Upper lobe of right lung (tissue), 1 donor: ENCODE measurements at places on chromosomes 13 and 19. TPM values are rescaled to one million over a fixed set of nuclear protein-coding genes. Genes with fewer than 3 reads are reported as not detected.

ANGPTL4 gene
- total RNA-seq, result 6.3 TPM

KCNRG gene
- total RNA-seq, result 1.5 TPM

PALM gene
- total RNA-seq, result 56.9 TPM

ADGRL1 gene
- total RNA-seq, result 26.3 TPM

VRK3 gene
- total RNA-seq, result 39.5 TPM

KRTDAP gene
- total RNA-seq, result not detected

RPS19 gene
- total RNA-seq, result 1,667 TPM

SWSAP1 gene
- 3.2 TPM for total RNA-seq

PLIN5 gene
- total RNA-seq, result 17.2 TPM

DNA sequence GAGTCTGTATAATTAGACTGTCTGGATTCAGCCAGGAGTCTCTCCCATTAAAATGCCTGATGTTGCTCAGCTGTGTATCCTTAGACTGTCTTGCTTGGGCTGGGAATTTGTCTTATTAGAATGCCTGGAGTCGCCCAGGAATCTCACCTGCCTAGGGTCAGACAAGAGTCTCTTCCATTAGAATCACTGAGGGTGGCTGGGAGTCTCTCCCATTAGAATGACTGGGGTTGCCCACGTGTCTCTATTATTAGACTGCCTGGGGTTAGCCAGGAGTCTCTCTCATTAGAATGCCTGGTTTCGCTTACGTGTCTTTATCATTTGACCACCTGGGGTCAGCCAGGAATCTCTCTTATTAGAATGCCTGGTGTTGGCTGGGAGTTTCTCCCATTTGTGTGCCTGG, 1450.0 kb downstream of the UQCRFS1 start:
- no peak for DNase-seq

DNA sequence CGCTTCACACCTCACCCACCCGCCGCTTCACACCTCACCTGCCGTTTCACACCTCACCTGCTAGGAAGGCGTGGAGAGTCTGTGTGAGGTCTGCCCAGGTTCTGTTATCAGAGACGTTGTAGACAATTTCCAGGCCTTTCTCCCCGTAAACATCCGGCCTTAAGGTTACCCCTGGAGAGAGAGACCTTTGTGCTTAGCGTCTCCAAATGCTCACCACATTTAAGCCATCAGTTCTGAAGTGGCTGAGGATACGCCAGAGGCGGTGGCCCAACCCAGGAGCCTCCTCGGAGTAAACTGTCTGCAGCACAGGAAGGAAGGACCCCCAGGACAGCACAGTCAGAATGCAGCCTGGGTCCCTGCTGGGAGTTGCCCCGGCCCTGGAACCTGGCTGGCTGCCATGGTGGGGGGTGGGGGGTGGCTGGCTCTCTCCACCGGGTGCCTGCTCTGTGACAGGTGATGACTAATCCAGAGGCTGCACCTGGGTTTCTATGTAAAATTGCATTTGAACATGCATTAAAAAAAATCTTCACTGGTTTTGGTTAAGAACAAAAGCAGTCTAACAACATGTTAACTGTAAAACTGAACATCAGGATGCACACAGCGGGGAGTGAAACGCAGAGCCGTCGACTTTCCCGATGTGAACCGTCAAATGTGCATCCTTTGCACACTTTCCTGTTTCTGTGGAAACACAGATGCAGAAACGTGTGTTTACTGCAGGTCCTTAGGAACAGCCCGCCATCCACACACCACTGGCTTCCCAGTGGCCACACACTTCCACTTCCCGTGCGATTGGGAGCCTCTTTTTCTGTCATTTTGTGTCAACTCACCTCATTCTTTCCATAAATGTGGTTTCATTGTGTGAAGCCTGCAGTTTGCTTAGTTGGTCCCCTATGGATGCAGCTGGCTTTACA, 4.5 kb downstream of the ATP4B start:
- DNase-seq, result peak; percentile 44

DNA sequence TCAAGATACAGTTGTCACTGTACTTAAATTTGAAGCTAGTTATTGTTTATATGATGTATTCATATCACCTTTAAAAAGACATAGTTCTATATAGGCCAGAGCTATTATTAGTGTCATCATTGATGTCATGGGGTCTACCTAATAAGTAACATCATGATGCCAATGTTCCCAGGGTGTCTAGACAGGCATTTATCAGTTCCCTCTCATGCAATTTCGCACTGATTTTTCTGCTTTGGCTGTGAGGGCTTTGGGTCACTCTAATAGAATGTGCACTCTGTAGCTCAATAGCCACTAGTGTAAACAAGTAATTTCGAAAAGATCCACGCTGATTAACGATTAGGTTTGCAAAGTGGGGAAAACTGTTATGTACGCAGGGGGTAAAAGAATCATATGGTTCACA, 1651.3 kb downstream of the SLITRK5 start:
- no peak for DNase-seq

DNA sequence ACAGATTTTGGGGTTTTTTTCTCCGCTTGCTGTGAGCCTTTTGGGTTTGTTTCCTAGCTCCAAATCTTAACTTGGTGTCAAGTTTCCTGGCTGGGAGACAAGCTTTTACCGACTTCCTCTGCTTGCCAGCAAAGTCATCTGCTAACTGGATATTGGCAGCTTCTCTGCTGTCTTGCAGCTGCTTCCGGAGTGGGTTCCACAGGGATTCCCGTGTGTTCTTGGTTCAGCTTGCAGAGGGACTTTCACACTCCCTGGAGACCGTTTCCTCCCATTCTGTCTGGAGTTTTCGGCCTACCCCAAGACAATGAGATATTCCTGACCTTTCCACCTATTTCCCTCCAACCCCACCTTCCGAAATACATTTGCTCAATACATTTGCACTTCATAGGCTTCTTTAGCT, 2.2 kb upstream of the COLGALT1 start:
- DNase-seq, result no peak

- peak; percentile 96 for DNase-seq
Observed at GRCh38 chr19:4328243-4328990, 10.2 kb downstream of the STAP2 start.

DNA sequence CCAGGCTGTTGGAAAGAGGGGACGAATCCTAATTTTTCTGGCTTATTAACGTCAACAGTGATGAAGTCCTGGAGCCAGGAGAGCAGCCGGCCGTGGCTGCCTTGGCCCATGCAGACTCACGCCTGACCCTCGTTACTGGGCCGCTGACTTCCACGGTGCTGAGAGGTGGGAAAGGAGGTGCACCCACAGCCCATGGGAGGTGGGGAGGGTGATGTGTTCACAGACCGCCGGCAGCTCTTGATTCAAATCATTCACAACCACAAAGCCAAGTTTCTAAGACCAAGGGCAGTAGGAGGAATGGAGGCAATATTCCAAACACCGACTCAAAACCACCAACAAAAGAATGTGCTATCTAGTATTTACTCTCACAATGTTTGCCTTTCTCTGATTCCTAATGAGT, 24.3 kb downstream of the COL4A2 start:
- peak; percentile 59 for DNase-seq

DNA sequence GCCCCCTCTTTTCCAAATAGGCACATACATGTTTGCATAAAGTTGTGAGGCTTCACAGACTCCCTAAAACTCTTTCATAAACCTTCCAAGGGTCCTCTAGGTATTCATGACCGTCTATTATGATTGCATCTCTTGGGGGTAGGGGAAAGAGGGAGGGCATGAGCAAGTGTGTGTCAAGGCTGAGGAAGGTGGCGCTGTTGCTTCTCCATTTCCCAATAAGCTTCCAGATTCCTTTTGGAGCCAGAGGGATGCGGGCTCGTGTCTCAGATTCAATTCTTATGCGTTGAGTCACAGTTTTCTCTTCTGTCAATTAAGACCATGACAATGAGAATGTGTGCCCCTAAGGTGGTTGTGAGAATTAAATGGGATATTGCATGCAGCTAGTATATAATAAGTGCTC, 51.0 kb upstream of the CYP2A7 start:
- DNase-seq, result no peak

DNA sequence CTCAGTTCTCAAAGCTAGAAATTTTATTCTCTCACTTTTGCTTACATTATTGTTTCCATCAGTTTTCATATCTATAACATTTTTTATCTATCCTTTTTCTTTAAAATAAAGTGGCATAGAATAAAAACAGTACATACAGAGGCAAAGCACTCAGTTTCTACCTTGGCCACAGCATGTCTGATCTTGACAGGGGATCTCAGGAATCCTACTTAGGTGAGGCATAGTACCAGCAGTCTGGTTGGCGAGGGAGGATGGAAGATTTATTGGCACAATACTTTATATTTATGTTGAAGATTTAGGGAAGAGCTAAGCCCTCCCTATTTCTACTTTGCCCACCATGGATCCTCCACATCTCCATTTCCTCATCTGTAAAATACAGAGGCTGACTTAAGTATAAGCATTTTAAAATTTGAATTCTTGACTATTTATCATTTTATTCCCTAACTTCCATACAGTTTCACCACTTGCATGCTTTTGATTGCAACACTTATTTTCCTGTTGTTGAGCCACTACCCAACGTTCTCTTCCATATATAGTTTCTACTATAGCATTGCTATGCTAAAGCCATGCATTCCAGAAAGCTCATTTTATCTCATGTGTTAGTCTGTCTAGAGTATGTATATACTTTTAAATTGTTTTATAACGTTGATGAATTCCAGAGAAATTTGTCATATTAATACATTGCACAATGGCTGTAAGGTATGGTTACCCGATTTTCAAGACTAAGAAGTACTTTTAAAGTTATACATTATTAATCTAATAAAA, 506.7 kb downstream of the KCTD12 start:
- no peak for DNase-seq

- DNase-seq, result no peak
Observed at GRCh38 chr13:76783798-76784197, 102.4 kb downstream of the KCTD12 start.

DNA sequence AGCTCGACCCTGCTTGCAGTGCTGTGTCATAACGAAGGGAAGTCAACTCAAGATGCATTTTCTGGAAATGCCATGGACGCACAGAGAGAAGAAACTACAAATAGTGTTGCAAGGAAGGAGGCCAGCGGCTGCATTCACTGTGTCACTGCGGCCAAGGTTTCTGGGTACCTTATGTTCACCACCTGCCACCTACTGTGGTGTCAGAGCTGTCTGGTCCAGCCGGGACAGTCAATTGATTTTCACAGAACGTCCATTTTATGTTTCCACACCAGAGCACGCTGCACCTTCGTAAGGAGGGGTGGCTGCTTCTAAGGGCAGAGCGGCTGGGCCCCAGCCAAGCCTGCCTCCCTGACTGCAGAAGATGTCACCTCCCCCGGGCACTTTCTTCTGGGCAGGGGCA, 17.7 kb downstream of the TSHZ3 start:
- DNase-seq, result no peak

GRCh38 chr19:41785653-41786052, 10.7 kb upstream of the CEACAM3 start:
- peak; percentile 81 for DNase-seq

DNA sequence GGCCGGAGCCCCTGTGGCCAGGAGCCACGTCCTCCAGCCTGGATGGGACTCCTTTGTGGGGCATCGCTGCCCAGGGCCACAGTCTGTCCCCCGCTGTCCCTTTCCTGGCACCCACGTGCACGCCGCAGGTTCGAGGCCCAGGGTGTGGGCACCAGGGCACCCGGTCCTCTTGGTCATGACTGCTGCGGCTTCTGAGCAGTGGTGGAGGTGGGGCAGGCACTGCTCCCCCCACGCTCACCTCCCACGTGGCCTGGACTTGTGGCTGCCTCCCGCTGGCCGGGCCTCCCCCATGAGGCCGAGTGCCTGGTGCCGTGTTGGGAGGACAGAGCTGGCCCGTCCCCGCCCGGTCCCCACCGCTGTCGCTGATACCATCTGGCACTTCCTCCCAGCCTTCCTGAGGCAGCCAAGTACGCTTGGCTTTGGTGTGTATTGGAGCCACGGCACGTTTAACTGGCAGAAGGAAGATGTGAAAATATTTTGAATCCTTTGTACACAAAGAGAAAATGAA, 12.8 kb downstream of the SPPL2B start:
- no peak for DNase-seq

- no peak for DNase-seq
Observed at GRCh38 chr13:98557937-98558792, 18.7 kb downstream of the STK24 start.

- DNase-seq, result no peak
Observed at GRCh38 chr13:52096748-52097147, 32.1 kb downstream of the NEK5 start.

DNA sequence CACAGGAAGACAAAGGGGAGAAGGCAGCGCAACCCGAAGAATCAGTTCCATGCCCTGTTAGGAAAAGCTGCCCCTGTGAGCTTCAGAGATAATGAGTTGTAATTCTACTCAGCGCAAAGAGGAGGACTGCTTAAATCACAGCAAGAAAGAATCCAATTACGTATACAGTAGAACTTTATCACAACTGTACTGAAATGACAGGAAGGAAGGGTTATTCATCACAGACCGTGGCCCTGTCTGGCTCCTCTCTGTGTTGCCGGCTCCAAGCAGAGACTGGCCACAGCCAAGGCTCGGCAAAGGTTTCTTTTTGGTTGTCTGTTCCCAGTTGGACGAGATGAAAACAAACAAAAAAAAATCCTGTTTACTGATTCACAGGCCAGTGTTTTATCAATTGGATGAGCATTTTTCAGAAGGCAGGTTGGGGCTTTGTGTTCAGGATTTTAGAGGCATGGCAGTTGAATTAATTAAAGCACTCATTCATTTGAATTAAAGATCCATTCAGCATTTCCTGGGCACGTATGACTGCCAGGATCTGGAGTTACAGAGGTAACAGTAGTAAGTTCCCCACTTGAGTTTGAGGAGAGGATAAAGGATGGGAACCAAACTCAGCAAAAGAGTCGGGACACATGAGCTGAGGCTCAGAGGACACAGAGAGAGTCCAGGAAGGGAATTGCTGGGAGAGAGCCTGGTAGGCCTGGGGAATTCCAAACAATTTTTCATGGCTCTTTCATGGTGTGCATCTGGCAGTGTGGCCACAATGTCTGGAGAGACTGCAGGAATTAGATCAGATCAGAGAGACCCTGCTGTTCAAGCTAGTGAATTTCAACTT, 341.0 kb downstream of the DNAJC15 start:
- DNase-seq, result no peak

- no peak for DNase-seq
Observed at GRCh38 chr13:26991508-26992181, 180.0 kb downstream of the USP12 start.

DNA sequence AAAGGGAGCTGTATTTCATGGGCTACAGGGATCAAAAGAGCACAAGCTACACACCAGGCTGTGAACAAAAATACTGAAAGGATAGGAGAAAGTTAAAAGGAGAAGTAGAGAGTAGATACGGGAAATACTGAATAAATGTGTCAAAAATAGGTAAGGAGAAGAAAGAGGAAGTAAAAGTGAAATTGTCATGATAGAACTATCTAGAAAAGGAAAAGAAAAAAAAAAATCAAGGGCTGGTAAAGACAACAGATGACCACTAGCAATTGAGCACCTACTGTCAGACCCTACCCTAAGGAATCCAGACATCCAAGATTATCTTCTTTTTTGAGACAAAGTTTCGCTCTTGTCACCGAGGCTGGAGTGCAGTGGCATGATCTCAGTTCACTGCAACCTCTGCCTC, 4.8 kb downstream of the RUBCNL start:
- DNase-seq, result no peak
